Subcutaneous adipose tissue (tissue), 4 donors: ENCODE measurements at places on chromosomes 5 and 9. TPM values are rescaled to one million over a fixed set of nuclear protein-coding genes. Genes with fewer than 3 reads are reported as not detected.

Gene ZCCHC9
- total RNA-seq = 26.2 TPM

Gene HTR4
- total RNA-seq = not detected

Gene ALDOB
- not detected for total RNA-seq

Gene GFPT2
- 43.5 TPM for total RNA-seq

Gene CDKN2A
- total RNA-seq = 20.9 TPM

Gene PCDHGA1
- total RNA-seq = 0.38 TPM

Gene C9orf153
- total RNA-seq = 1.5 TPM

Gene BTNL3
- not detected for total RNA-seq

Gene SH3RF2
- 5.3 TPM for total RNA-seq

Gene RUSC2
- total RNA-seq = 11.9 TPM

Gene REEP2
- 4.3 TPM for total RNA-seq

Gene ECM2
- 131 TPM for total RNA-seq
